ENCODE measurements at places on chromosomes 11 and 22.

GRCh38 chr11:130180896-130181294 lies 21.3 kb downstream of the ST14 start:
- DNase-seq, result no peak

GRCh38 chr11:11884774-11885481 lies 43.2 kb downstream of the USP47 start:
- DNase-seq, result no peak

DNA sequence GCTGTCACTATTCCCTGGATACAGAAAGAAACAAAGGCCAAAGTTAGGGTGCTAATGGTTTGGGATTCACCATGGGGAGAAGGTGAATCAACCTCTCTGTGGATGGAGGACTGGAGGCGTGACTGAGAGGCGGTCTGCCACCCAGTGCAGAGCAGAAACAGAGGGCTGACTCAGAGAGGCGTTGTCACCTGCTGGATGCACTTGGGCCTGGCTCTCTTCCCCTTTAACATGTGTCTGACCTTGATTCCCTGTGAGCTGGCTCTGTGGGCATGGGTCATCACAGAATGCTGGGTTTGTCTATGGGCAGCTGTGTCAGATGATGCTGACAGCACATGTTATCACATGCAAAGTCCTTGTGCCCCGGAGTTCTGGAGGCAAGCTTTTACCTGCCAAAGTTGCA lies 75.9 kb downstream of the LDLRAD3 start:
- DNase-seq, result no peak

DNA sequence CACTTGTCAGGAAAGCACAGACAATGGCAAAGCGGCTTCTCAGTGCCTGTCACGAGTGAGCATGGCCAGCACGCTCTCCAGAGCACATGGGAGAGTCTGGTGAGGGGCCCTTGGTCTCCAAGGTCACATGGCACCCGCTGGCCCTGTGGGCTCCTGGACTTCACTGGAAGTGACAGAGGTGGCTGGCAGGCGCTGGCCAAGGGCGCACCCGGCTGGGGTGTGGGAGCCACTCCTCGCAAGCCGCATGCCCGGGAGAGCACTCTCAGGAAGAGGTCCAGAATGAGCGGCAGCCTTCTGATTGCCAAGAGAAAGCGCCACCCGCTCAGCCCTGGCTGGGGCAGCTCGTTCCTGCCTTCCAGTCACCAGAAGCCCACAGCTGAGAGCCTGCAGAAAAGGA lies 17.1 kb upstream of the MOB2 start:
- no peak for DNase-seq

DNA sequence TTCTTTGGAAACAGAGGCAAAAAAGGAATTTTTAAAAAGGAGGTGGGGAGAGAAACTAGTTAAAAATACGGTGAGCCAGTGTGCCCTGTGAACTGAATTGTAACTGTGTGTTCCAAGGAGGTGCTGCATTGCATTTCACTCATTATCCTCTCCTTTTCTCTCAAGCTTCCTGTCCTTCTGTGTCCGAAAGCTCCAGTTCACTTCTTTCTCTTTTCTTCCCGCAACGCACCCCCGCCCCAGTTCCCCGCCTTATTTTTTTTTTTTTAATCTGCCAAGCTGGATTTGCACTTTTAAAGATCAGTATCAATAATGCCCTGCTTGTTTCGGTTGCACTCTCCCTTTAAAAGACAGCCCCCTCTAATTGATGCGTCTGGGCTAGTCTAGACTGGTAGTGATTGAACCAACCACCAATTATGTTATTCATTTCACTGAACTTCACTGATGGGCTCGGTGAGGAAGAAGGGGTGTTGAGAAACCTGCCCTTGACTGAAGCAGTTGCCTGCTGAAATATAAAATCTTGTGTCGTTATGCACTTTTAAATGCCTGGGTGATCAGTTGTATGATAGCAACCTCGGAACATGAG lies 18.5 kb downstream of the BLID start:
- no peak for DNase-seq

DNA sequence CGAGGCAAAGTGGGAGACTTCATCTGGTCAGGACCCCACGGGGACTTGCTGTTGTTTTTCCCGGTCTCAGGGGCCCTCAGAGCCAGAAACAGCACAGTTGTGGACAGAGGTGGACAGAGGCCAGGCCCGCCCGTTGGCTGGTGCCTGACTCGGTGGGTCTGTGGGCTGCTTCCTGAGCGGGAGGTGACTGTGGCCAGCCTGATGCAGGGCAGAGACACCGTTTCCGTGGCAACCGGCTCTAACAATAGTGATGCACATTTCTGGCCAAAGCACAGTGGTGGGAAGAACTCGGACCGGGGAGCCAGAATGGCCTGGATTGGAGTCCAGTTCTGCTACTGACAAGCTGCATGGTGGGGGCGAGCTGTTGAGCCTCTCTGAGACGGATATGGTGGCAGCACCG lies 58.7 kb upstream of the ATXN10 start:
- DNase-seq, result no peak

GRCh38 chr11:60455531-60456042 lies at the start of gene MS4A1:
Gene MS4A1 (plus strand): TSS chr11:60455847. CDS start chr11:60462375, 6,528 bp downstream.
- DNase-seq, result no peak

- no peak for DNase-seq
Measured at GRCh38 chr11:59523541-59523940, 12.2 kb downstream of the OR4D9 start.

GRCh38 chr11:98732947-98733346 lies 287.8 kb upstream of the CNTN5 start:
- no peak for DNase-seq

DNA sequence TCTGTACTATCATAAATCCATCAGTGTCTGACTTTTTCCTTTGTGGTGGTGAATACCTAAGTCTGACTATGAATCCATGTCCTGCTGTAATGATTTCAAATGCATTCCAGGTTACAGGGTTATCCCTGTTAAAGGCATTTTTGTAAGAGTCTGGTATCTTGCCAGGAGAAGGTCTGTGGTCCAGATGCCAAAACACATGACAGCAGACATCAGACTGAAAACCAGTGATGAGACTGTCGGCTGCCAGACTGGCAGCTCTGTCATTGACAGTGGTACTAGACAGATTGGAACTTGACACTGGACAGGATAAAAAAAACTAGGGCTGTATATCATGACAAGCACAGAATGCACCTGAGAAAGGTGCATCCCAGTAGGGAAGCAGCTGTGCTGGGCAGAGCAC lies 301.8 kb upstream of the FAT3 start:
- no peak for DNase-seq

DNA sequence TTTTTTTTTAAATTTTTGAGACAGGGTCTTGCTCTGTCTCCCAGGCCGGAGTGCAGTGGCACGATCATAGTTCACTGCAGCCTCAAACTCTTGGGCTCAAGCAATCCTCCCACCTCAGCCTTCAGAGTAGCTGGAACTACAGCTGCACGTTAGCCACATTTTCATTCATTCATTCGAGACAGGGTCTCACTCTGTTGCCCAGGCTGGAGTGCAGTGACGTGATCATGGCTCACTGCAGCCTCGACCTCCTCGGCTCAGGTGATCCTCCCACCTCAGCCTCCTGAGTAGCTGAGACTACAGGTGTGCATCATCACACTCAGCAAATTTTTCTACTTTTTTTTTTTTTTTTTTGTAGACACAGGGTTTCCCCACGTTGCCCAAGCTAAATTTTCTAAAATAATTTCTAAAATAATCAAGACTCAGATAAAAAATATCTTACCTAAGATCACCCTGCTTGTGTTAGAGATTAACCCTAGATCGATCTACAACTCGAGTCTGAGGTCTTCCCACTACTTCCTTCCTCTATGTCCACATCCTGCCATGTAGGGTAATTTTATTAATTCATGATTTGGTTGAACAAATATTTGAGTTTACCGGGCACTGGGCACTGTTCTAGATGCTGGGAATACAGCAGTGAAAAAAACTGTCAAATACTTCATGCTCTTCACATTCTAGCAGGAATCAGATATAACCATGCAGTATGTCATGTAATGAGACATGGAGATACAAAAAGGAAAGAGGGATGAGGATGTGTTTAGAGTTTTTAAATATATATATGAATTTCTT lies 15.1 kb downstream of the EIF4G2 start:
- no peak for DNase-seq

- DNase-seq, result no peak
Measured at GRCh38 chr11:12704049-12704448, 29.8 kb downstream of the TEAD1 start.

DNA sequence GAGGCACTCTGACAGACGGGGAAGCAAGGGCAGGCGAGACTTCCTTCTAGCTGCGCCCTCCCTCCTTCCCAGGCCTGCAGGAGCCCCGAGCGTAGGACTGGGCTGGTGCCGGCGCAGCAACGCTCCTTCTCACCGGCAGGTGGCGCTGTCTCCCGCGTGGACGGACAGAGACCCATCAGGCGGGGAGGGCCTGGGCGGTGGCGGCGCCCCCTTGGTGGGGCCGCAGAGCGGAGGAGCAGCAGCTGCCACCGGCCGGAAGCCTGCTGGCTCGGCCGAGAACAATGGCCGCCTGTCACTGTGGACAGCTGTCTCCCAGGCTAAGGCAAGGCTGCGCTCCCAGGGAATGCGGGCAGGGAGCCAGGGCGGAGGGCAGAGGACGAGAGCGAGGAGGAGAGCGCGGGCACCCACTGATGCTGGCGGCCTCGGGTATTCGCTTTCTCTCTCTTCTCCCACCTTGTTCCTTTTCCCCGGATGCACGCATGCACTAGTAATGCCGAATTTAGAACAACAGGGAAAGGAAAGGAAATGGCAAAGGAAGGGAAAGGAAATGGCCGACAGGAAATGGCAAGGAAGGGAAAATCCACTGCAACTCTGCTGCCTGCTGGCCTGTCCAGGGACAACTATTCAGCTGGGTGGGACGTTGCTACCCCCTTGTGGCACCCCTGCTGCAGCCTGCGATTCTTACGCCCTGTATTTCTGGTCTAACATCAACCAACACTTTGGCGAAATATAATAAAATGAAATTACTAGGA lies 14.4 kb downstream of the PPM1F start:
- DNase-seq, result peak; percentile 83

GRCh38 chr11:71251151-71251721 lies 1.1 kb downstream of the SHANK2 start:
- DNase-seq, result no peak

DNA sequence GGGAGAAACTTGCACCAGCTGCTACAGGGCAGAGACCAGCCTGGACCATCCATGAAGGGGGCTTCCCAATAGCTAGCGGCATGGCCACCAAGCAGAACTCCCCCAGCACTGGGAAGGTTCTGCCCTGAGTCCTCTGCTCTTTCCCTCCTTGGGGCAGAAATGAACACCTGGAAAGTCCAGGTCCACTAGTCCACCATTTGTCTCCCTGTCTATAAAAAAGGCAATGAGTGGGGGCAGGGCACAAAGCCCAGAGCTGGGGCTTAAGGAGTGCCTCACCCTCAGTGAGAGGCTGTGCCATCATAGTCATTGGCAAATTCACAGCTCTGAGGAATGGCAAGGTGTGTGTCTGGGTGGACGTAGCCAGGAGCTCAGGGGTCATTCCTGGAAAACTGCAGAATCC lies 420.3 kb downstream of the SOX6 start:
- no peak for DNase-seq

DNA sequence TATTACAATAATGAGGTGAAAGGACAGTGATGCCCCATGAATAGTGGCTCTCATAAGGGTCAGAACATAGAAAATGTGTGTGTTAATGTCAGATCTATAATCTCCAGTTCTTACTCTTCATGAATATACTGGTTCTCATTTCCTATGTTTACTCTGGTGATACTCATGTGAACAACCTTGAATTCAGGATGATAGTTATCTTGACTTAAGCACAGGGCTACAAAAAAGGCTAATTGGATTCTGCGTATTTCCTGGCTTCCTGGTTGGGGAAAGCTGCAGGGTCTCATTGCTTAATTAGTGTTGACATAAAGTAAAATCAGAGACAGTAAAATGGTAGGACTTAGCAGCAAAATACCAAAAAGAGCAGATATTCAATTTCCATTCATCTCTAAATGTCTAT lies 1316.8 kb upstream of the RAG2 start:
- no peak for DNase-seq

- DNase-seq, result no peak
Measured at GRCh38 chr11:85815186-85815931, 4.4 kb upstream of the SYTL2 start.

DNA sequence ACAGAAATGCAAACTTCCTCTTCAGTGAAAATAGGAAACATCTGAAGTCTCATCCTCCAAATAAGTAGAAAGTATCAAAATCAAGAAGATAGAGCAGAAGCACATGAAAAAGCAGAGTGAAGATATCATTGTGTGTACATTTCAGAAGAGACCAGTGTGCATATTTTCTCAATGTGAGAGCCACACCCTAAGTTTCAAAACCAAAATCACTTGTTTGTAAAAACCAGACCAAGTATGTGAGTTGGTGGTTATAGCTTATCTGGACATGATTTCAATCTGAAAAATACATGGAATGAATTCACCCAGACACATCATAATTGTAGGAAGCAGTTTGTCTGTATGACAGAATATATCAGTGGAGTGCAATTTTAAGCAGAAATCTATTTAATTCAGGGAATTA lies 536.0 kb downstream of the JRKL start:
- no peak for DNase-seq

- no peak for DNase-seq
Measured at GRCh38 chr11:105100981-105101630, 38.5 kb downstream of the CARD18 start.

- no peak for DNase-seq
Measured at GRCh38 chr22:38461057-38461413, 6.0 kb upstream of the KCNJ4 start.

- DNase-seq, result no peak
Measured at GRCh38 chr11:130705670-130706421, 210.4 kb downstream of the SNX19 start.

DNA sequence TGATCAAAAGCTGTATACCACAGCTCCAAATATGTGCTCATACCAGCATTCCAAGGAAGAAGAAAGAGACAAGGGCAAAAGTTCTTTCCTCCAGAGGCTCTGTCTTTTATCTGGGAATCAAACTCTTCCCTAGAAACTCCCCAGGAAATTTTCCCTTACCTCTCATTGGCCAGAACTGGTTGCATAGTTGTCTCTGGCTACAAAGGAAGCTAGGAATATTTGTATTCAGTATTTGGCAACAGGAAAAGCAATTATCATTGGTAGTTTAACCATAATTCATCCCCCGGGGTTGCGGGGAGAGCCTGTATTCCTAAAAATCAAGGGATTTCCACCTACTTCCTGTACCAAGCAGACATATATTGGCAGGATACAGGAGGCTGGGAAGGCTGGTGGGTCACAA lies 10.5 kb upstream of the ZFTA start:
- DNase-seq, result no peak

- no peak for DNase-seq
Measured at GRCh38 chr11:134701564-134702165, 289.6 kb upstream of the B3GAT1 start.

- DNase-seq, result no peak
Measured at GRCh38 chr22:18121954-18122554, 11.4 kb downstream of the TUBA8 start.

Measured in activated T-helper 1 cell treated with Interleukin-2 at 50 U/mL for 16 hours (primary cell).